T follicular helper cell (primary cell): ENCODE measurements at places on chromosomes 4 and X.

- DNase-seq: no peak
Measured at GRCh38 chrX:132063334-132063733, 40.2 kb downstream of the STK26 start.

GRCh38 chr4:121246698-121247097 lies 82.6 kb upstream of the TNIP3 start:
- no peak for DNase-seq

GRCh38 chr4:7830747-7831146 lies 108.9 kb downstream of the AFAP1 start:
- no peak for DNase-seq

- peak; percentile 41 for DNase-seq
Measured at GRCh38 chr4:76212851-76213414, 691 bp downstream of the SCARB2 start.

GRCh38 chr4:110211007-110211769 lies 12.8 kb upstream of the ELOVL6 start:
- DNase-seq: no peak

DNA sequence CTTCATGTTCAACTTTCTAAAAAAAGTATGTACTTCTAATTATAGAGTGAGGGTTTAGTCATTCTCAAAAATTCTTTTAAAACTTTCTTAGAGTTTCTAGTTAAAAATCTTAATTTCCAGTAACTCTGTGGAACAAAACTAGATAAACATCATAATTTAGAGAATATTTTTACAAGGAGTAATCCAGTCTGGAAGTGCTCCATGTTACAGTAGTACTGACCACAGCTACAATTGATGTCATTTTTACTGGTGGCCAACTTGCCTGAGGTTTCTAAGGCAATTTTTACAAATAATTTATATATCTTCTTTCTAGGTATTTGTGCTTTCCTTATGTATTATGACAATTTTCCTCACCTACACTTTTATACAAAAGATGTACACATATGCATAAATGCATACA lies 490.4 kb downstream of the CENPC start:
- no peak for DNase-seq

DNA sequence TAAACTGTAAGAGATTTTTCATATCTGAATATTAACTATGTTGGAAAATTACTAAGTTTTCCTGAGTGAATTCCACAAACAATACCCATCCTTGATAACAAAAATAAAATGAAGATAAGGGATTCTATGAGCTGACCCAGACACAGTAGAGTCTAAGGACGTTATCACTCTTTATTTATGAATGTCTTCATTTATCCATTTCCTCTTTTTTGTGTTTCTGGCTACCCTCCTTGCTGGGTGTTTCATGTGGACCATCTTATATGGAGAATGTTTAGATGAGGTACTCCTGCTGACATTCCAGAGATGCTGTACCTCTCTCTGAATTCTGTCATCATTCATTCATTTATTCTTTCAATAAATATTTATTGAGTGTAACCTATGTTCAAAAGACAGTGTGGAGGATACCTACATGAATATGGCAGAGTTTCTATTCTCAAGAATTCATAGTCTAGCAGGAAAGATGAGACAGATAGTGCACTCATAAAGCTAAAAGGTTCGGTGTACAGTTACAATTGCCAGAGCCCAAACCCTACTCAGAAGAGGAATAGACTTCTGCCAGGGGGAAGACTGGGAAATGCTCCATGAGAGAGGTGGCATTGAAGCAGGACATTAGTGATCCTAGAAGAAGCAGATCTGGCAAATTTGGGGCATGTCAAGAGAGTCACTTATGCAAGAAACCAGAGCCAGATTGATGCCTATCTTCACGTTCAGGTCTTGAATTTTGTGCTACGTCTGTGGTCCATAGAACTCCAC lies 195.8 kb downstream of the MAML3 start:
- no peak for DNase-seq

GRCh38 chrX:101223226-101223625 lies 3.6 kb downstream of the DRP2 start:
- no peak for DNase-seq

GRCh38 chrX:65596270-65597034 lies 61.9 kb upstream of the LAS1L start:
- peak; percentile 49 for DNase-seq

- DNase-seq: no peak
Measured at GRCh38 chr4:104967034-104967401, 179.7 kb upstream of the TET2 start.

- no peak for DNase-seq
Measured at GRCh38 chrX:24425806-24426205, 39.3 kb upstream of the PDK3 start.

DNA sequence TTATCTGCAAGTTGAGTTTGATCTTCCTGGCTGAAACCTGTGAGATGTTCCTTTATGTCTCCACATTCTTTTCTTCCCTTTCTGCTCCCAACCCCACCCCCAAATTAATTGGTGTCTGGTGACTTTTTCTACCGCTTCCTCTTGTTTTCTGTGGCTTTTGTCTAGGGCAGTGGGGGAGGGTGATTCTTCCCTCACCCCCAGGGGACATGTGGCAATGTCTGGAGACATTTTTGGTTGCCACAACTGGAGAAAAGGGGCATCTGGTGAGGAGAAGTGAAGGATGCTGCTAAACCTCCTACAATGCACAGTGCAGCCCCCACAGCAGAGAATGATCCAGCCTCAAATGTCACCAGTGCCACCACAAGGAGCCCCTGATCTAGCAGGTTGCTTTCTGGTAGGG lies 152.9 kb downstream of the NHS start:
- DNase-seq: no peak

DNA sequence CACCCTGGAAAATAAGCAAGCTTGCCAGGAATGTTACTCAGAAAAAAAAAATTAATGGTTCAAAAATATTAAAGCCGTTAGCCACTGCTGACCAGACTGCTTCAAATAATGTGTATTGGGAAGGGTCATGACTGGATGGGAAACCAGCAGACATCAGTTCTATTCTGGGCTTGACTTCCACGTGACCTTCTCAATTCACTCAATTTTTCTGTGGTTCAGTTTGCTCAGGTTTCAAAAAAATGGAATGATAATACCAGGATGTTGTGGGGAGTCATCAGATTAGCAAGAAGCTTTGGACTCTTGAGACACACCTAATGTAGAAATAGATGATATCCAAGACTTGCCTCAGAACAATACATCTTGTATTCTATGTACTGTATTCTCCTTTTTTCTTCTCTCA lies 541.9 kb upstream of the BOD1L1 start:
- DNase-seq: no peak
